WTC11 (cell line): ENCODE measurements at places on chromosomes 3 and 15. TPM values are rescaled to one million over a fixed set of nuclear protein-coding genes. Genes with fewer than 3 reads are reported as not detected.

The TM4SF4 gene
- total RNA-seq, result 0.92 to 2.0 TPM (median 1.4 TPM) in 3 replicates

- peak overlapping the region; percentile 96 for H3K27ac ChIP-seq
- no peak for DNase-seq
- peaks cover 37% of the 10 kb centered on the region for H3K4me1 ChIP-seq
- peak overlapping the region; percentile 52 for H3K4me3 ChIP-seq
- H3K36me3 ChIP-seq, result no peaks in the 10 kb centered on the region
Measured at GRCh38 chr3:184523825-184524615, 37.6 kb upstream of the EPHB3 start.

The DPPA2 gene
- total RNA-seq, result 14.9 to 15.8 TPM (median 15.0 TPM) in 3 replicates

DNA sequence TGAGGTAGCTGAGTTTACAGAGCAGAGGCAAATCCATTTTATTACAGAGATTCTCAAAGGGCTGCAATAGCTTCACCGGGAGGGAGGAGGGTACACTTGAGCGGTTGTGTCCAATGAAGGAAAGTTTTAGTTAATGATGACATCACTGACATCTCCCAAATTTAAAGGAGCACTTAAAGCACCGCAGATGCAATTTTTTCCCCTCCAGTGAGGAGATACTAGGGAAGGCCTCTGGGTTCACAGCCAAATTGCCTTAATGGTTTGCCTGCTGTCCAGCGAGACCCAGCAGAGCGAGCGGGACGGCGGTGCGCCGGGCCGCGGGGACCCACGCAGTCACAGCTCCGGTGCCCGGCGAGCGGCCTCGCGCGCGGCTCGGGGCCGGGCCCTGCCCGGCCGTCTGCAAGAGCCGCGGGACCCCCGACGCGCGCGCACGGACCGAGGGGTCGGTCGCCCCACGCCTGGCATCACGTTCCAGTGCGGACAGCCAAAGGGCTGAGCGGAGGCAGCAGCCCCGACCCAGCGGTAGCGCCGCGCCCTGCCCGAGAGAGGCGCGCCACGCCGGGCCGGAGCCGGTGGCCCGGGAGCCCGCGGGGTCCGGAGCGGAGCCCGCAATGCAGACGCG is 160.5 kb upstream of the CHRNA7 start:
- peaks cover 3% of the 10 kb centered on the region for H3K36me3 ChIP-seq
- peak; percentile 22 for DNase-seq
- no peak overlapping the region for H3K27ac ChIP-seq
- peaks cover 20% of the 10 kb centered on the region for H3K27me3 ChIP-seq

GRCh38 chr15:62879770-62880169 is 162.8 kb upstream of the TPM1 start:
- no peak for DNase-seq
- H3K36me3 ChIP-seq, result no peaks in the 10 kb centered on the region
- peaks cover 23% of the 10 kb centered on the region for H3K4me1 ChIP-seq
- H3K4me3 ChIP-seq, result no peak overlapping the region

GRCh38 chr15:33243869-33244268 is 49.4 kb upstream of the FMN1 start:
- no peaks in the 10 kb centered on the region for H3K36me3 ChIP-seq
- H3K4me1 ChIP-seq, result peaks cover 29% of the 10 kb centered on the region
- H3K27me3 ChIP-seq, result no peaks in the 10 kb centered on the region; the same call in 1 of the 2 replicates
- no peak overlapping the region for H3K27ac ChIP-seq
- no peak for DNase-seq

The FMN1 gene
- total RNA-seq, result 3.6 to 4.5 TPM (median 4.1 TPM) in 3 replicates

GRCh38 chr15:72168131-72168807 is 29.3 kb downstream of the GRAMD2A start:
- H3K36me3 ChIP-seq, result no peaks in the 10 kb centered on the region
- H3K27ac ChIP-seq, result peak overlapping the region; percentile 13; the same call in 1 of the 2 replicates
- no peaks in the 10 kb centered on the region for H3K27me3 ChIP-seq
- H3K4me1 ChIP-seq, result peaks cover 11% of the 10 kb centered on the region
- no peak for DNase-seq

- H3K4me1 ChIP-seq, result no peaks in the 10 kb centered on the region
- no peaks in the 10 kb centered on the region for H3K27me3 ChIP-seq
- DNase-seq, result no peak
- no peaks in the 10 kb centered on the region for H3K36me3 ChIP-seq
- H3K4me3 ChIP-seq, result no peak overlapping the region
Measured at GRCh38 chr3:103167850-103168249, 733.0 kb downstream of the ZPLD1 start.

The THAP10 gene
- total RNA-seq, result 2.6 to 3.6 TPM (median 3.4 TPM) in 3 replicates

GRCh38 chr3:9765865-9766264 is 3.9 kb downstream of the CAMK1 start:
- H3K4me1 ChIP-seq, result peaks cover 15% of the 10 kb centered on the region
- peaks cover 59% of the 10 kb centered on the region for H3K27me3 ChIP-seq
- no peak overlapping the region for H3K4me3 ChIP-seq
- DNase-seq, result no peak
- H3K36me3 ChIP-seq, result no peaks in the 10 kb centered on the region

The FBXO40 gene
- 0.04 to 0.09 TPM (median 0.07 TPM) in 3 replicates for total RNA-seq

- H3K4me1 ChIP-seq, result peaks cover 35% of the 10 kb centered on the region
- no peaks in the 10 kb centered on the region for H3K27me3 ChIP-seq
- DNase-seq, result no peak
- peak overlapping the region; percentile 97 for H3K27ac ChIP-seq
- H3K36me3 ChIP-seq, result 0 out of 2 replicates have a peak, but pooled peaks cover 2% of the 10 kb centered on the region
Measured at GRCh38 chr3:129795186-129796010, 98.1 kb downstream of the TMCC1 start.

The BLM gene
- 29.9 to 40.5 TPM (median 34.8 TPM) in 3 replicates for total RNA-seq

- no peak for DNase-seq
- no peak overlapping the region for H3K27ac ChIP-seq
- no peaks in the 10 kb centered on the region for H3K36me3 ChIP-seq
Measured at GRCh38 chr3:4398120-4398940, 68.7 kb downstream of the SUMF1 start.

The WDR93 gene
- total RNA-seq, result 0.09 TPM in 1 of 3 replicates, not detected in the others

DNA sequence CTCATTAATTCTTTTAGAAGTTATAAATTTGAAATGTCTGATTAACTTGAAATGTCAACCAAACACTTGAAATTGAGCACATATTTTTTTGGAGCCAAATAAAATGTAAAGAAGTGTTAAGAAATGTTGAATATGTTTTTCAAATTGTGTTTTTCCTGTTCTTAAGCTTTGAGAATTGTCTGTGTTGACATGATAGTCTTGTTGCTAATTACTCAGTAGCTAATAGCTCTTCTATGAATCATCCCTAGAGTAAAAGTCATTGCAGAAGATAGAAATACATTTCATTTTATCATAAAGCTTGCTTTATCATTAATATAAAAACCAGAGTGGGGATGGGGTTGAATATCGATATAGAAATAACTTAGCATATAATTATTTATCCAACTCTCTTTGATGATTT is 41.9 kb upstream of the ABHD10 start:
- H3K36me3 ChIP-seq, result peaks cover 35% of the 10 kb centered on the region
- peak overlapping the region; percentile 54; the same call in 1 of the 2 replicates for H3K27ac ChIP-seq
- no peaks in the 10 kb centered on the region for H3K27me3 ChIP-seq
- no peaks in the 10 kb centered on the region for H3K4me1 ChIP-seq

GRCh38 chr3:124582621-124583395 is 147.4 kb upstream of the UMPS start:
- no peaks in the 10 kb centered on the region for H3K36me3 ChIP-seq
- peaks cover 27% of the 10 kb centered on the region for H3K4me1 ChIP-seq
- no peak overlapping the region for H3K27ac ChIP-seq
- DNase-seq, result no peak
- H3K4me3 ChIP-seq, result no peak overlapping the region

GRCh38 chr15:74994236-74994635 is 1.1 kb upstream of the SCAMP5 start:
- no peak overlapping the region for H3K27ac ChIP-seq
- H3K36me3 ChIP-seq, result peaks cover 13% of the 10 kb centered on the region
- H3K27me3 ChIP-seq, result peaks cover 22% of the 10 kb centered on the region
- no peak for DNase-seq
- H3K4me3 ChIP-seq, result no peak overlapping the region

The HDGFL3 gene
- total RNA-seq, result 117 to 126 TPM (median 124 TPM) in 3 replicates

GRCh38 chr3:184466413-184466960 is 86.6 kb downstream of the CHRD start:
- no peaks in the 10 kb centered on the region for H3K27me3 ChIP-seq
- peaks cover 6% of the 10 kb centered on the region; the same call in 1 of the 2 replicates for H3K4me1 ChIP-seq
- no peak overlapping the region for H3K4me3 ChIP-seq
- no peaks in the 10 kb centered on the region for H3K36me3 ChIP-seq

- no peak overlapping the region for H3K27ac ChIP-seq
- peaks cover 1% of the 10 kb centered on the region; the same call in 1 of the 2 replicates for H3K4me1 ChIP-seq
- no peak for DNase-seq
- H3K36me3 ChIP-seq, result peaks cover 8% of the 10 kb centered on the region; the same call in 1 of the 2 replicates
Measured at GRCh38 chr3:28326458-28326926, 22.0 kb upstream of the ZCWPW2 start.

DNA sequence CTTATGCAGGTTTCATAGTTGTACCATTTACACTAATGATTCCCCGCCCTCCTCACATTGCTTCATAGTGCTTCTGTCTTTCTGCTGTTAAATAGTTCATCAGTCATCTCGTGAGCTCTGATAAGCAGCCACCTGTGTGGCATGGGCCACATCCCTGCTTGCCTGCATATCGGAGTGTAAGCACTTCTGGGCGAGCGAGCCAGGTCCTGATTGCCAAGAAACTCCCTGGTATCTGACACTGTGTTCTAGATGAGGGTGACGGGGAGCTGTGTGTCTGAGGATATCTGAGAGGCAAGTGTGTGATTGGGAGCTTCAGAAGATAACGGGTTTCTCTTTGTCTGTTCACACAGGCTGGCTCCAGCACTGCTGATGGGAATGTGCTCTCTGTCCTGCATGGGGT is 130.6 kb downstream of the LRIG1 start:
- no peak for DNase-seq
- no peaks in the 10 kb centered on the region for H3K27me3 ChIP-seq
- H3K27ac ChIP-seq, result no peak overlapping the region
- no peak overlapping the region for H3K4me3 ChIP-seq
- H3K4me1 ChIP-seq, result peaks cover 19% of the 10 kb centered on the region

GRCh38 chr3:128803307-128803706 is 76.1 kb upstream of the ACAD9 start:
- H3K36me3 ChIP-seq, result peaks cover 58% of the 10 kb centered on the region
- peak overlapping the region; percentile 36 for H3K27ac ChIP-seq
- H3K4me3 ChIP-seq, result no peak overlapping the region
- no peak for DNase-seq
- H3K4me1 ChIP-seq, result peaks cover 19% of the 10 kb centered on the region

DNA sequence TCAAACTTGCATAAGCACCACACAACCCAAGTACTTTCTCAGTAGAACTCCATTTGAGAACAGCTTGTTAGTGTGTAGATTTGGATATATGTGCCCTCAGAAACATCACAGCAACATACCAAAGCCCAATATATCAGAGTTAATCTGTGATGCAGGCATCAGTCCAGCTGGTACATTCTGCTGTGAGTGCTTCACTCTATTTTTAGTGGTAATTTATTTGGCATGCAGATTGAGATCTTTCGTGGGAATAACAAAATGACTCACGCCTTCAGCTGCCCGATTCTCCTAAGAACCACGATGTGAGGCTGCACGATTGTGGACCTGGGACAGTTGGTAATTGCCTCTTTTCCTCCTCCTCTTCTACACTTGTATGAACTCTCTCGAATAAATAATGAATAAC is 730.7 kb downstream of the SQOR start:
- no peak overlapping the region for H3K4me3 ChIP-seq
- H3K27ac ChIP-seq, result no peak overlapping the region
- no peaks in the 10 kb centered on the region for H3K4me1 ChIP-seq
- no peaks in the 10 kb centered on the region; the same call in 1 of the 2 replicates for H3K27me3 ChIP-seq
- 0 out of 2 replicates have a peak, but pooled peaks cover 2% of the 10 kb centered on the region for H3K36me3 ChIP-seq

The ARRDC4 gene
- 9.0 to 14.3 TPM (median 14.0 TPM) in 3 replicates for total RNA-seq

The BFSP2 gene
- 0.44 TPM in 1 of 3 replicates, not detected in the others for total RNA-seq

The C2CD4B gene
- 0.82 to 1.3 TPM (median 0.96 TPM) in 3 replicates for total RNA-seq

DNA sequence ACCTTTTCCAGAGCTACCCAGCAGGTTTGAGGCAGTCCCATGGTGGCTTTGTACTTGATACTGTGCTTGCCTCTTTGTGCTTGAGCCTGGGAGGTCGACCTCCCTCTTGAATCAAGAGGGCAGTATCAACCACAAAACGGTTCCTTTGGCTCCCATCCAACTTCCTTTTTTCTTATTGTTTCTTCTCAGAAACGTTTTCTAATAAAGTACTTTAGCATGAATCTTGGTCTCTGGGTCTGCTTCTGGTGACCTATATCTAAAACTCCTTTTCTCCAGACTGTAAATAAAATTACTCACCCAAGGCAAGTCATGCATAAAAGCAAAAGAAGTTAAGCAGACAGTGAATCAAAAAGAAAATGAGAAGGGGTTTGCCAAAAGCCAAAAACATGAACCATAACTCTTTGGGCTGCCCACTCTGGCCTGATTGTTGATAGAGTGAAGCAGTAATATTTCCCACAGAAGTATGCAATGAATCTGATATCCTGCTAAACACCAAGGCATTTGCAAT is 112.2 kb upstream of the SLC4A7 start:
- H3K4me3 ChIP-seq, result no peak overlapping the region
- 0 out of 2 replicates have a peak overlapping the region, but pooled peaks have one; percentile 8 for H3K27ac ChIP-seq
- no peak for DNase-seq
- no peaks in the 10 kb centered on the region; the same call in 1 of the 2 replicates for H3K27me3 ChIP-seq
- H3K4me1 ChIP-seq, result peaks cover 17% of the 10 kb centered on the region

GRCh38 chr3:169841171-169841570 is 28.5 kb upstream of the LRRC34 start:
- 0 out of 2 replicates have a peak, but pooled peaks cover 5% of the 10 kb centered on the region for H3K4me1 ChIP-seq
- no peak for DNase-seq
- no peak overlapping the region for H3K27ac ChIP-seq
- no peaks in the 10 kb centered on the region for H3K36me3 ChIP-seq
- no peaks in the 10 kb centered on the region for H3K27me3 ChIP-seq

DNA sequence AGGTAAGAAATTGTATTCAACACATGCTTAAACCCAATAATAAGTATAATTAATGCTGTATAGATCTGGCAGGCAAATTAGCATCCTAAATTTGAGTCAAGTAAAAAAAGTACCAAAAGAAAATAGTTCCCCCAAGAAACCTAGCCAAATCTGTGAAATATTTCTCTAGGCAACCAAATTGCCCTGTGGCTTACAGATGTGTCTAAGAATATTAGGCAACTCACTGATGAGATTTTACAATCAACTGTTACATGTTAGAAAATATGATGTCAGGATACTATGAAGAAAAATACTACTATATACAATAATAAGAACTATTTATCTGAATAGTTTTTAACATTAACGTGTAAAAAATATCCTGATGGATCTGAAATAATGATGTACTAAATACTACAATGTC is 397.1 kb downstream of the TIGIT start:
- no peaks in the 10 kb centered on the region for H3K36me3 ChIP-seq
- no peaks in the 10 kb centered on the region for H3K27me3 ChIP-seq
- no peak overlapping the region for H3K4me3 ChIP-seq
- DNase-seq, result no peak
- no peak overlapping the region for H3K27ac ChIP-seq

GRCh38 chr3:111668888-111669488 is 73.8 kb upstream of the ZBED2 start:
- peaks cover 4% of the 10 kb centered on the region for H3K36me3 ChIP-seq
- H3K4me3 ChIP-seq, result no peak overlapping the region
- DNase-seq, result no peak
- H3K27me3 ChIP-seq, result peaks cover 19% of the 10 kb centered on the region
- H3K27ac ChIP-seq, result no peak overlapping the region
